ENCODE measurements at places on chromosomes 16 and 17. TPM values are rescaled to one million over a fixed set of nuclear protein-coding genes. Genes with fewer than 3 reads are reported as not detected.

Gene MLST8
- polyA plus RNA-seq = 44.5 TPM

Gene SP6
- polyA plus RNA-seq = 4.1 TPM

- no peak for DNase-seq
Measured at GRCh38 chr17:1379930-1380313, 20.1 kb downstream of the YWHAE start.

DNA sequence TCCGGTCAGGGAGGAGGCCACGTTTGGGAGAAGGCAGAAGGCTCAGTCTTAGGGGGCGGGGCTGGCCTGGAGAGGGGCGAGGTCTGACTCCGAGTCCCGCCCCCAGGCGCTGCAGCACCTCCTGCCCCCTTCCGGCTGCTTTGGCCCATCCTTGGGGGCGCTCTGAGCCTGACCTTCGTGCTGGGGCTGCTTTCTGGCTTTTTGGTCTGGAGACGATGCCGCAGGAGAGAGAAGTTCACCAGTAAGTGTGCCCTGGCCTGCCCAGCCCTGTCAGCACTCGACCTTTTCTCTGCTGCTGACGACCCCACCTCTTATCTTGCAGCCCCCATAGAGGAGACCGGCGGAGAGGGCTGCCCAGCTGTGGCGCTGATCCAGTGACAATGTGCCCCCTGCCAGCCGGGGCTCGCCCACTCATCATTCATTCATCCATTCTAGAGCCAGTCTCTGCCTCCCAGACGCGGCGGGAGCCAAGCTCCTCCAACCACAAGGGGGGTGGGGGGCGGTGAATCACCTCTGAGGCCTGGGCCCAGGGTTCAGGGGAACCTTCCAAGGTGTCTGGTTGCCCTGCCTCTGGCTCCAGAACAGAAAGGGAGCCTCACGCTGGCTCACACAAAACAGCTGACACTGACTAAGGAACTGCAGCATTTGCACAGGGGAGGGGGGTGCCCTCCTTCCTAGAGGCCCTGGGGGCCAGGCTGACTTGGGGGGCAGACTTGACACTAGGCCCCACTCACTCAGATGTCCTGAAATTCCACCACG, 1.5 kb downstream of the TNFRSF12A start:
- DNase-seq = no peak

GRCh38 chr17:36705874-36706731, 104.7 kb downstream of the MRM1 start:
- DNase-seq = no peak

- DNase-seq = no peak
Measured at GRCh38 chr17:79594271-79594670, 16.6 kb downstream of the RBFOX3 start.

DNA sequence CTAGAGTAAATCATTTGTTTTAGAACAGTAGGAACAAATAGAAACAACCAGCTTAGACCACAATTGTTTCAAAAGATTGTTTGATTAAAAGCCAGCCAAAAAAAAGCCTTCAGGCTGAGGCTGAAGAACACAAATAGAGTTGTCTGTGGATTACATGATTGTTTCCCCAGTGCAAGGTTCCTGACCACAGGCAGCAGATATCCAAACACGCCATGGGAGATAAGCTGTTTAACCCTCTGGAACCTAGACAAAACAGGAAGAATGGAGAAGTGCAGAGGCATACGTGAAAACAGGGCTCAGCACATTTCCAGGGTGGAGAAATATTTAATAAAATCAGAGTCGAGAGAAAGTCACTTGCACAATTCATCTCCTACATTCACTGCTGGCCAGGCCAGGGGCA, 21.0 kb downstream of the ATPAF2 start:
- no peak for DNase-seq
